NCI-H1417 (cell line): ENCODE measurements at places on chromosomes 2 and 18.

DNA sequence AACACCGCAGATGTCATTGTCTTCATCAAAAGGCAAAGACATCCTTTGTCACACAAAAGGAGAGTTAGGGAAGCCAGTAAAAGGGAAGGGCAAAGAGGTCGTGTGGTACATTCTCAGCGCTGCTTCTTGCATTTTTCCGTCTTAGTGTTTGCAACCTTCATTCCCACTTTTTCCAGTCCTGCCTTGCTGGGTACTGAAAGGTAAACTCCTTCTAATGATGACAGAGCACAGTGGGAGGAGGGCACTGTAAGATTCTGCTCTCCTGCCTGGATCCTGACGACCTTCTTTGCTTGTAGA, 424.3 kb upstream of the MEX3C start:
- DNase-seq, result no peak

DNA sequence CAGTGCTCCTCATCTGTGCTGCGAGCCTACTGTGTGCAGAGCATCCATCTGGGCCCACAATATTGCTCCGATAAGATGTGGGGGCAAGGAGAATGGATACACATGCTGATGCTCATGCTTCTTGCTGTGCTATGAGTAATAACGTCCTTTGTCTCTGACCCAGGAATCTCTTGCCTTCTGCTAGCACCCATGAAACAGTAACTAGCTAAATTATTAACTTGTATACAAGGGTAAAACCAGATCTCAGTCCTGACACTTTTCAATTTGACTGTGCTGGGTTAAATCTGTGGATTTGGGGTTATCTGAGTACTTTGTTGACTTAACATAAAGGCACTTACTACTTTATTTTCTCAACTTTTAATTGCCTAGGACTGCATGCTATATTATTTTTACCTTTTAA, 357.6 kb downstream of the SLC4A3 start:
- no peak for DNase-seq

DNA sequence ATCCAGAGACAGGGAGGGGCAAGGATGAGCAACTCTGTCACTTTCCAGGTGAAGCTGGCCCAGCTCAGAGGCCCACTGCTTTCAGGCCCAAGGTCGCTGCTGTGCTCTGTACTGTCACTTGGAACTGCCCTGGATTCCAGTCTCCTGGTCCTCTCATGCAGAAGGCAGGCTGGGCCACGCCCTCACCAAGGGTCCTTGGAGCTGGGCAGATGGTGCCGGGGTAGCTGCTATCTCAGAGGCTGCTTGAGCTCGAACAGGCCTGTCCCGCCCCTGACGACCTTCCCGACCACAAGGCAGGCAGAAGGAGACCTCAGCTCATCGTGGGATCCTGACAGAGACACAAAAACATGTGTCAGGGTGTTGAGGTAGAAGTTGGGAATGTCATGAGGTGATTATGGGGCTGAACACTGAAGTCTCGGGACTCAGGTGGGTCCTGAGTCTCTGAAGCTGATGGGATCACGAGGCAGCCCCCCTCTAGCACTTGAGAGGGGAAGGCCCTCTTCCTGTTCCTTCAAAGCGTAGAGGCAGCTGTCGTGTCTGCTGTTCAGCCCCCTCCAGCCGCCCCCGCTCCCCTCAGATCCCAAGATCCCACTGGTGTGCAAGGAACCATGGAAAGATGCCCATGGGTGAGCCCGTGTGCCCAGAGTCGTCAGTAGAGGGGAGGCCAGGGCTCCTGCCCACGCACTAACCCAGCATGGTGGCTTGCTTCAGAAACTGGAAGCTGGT, 78.3 kb downstream of the POLR1A start:
- DNase-seq, result no peak

GRCh38 chr2:44778221-44778654, 163.3 kb upstream of the SIX3 start:
- peak; percentile 83 for DNase-seq

GRCh38 chr2:160293391-160294091, 93.5 kb upstream of the ITGB6 start:
- DNase-seq, result no peak

GRCh38 chr18:59871711-59872362, 28.0 kb upstream of the PMAIP1 start:
- DNase-seq, result no peak

- no peak for DNase-seq
Observed at GRCh38 chr2:83172841-83173240, 1286.2 kb downstream of the SUCLG1 start.

GRCh38 chr2:132825601-132826000, 155.6 kb upstream of the LYPD1 start:
- DNase-seq, result peak; percentile 52

- no peak for DNase-seq
Observed at GRCh38 chr2:123500346-123500745, 524.7 kb upstream of the CNTNAP5 start.
